ENCODE measurements at places on chromosomes 1 and 21.

DNA sequence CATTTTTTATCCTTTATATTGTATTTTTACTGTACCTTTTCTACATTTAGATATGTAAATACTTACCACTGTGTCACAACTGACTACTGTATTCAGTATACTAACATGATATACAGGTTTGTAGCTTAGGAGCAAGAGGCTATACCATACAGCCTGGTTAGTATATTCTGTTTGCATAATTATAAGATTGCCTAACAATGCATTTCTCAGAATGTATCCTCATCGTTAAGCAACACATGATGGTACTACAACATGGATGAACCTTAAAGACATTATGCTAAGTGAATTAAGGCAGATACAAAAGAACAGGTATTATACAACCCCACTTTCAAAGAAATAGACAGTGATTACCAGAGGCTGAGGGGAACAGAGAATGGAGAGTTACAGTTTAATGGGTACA lies 62.7 kb downstream of the RUSC1 start:
- no peak for DNase-seq

- no peak for DNase-seq
Observed at GRCh38 chr1:178945763-178946266, 74.9 kb upstream of the ANGPTL1 start.

DNA sequence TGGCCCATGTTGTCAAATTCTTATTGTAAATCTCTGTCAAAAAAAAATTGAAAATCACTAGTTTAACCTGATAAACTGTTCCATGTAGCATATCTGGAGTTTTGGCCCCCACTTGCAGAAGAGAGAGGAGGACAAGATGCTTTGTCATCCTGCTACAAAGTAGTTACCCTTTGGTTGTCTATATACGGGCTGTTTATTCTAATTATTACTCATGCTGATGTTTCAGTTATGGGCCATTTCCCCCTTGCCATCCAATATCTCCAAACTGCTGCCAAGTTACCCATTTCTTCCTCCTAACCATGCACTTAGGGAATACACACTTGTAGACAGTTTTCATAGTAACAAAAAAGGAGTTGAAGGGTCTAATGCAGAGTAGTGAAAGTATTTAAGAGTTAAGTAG lies 22.6 kb downstream of the STX12 start:
- DNase-seq = no peak

DNA sequence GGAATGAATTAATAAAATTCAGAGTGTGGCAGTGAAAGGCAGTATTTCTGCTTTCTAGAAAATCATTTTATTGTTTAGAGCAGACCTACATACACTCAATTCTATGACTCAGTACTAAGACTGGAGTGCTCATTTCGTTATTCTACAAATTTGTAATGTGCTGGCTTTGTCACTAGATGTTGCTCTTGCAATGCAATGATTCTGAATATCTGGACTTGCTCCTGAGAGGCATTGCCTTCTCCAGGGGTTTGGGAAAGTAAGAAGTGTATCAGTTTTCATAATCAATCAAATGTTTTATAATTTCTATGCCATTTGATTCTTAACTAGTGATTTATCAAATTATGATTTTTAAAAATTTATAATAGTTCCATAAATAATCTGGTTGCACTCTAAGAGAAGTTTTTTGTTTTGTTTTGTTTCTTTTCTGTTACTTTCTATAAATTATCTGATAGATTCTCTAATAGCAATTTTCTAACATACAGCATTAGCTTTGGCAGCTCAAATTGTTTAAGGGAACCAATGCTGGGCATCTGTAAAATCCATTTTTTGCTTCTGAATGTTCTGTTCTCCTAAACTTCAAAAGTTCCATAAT lies 280.5 kb upstream of the SGIP1 start:
- DNase-seq = no peak

GRCh38 chr1:200862713-200863415 lies 9.9 kb upstream of the GPR25 start:
- peak; percentile 77 for DNase-seq
